ENCODE measurements at places on chromosomes 13 and 19.

GRCh38 chr19:51572908-51573307 lies 1.8 kb downstream of the ZNF175 start:
- no peak for DNase-seq

- no peak for DNase-seq
Measured at GRCh38 chr19:31610018-31610417, 260.8 kb upstream of the TSHZ3 start.

- DNase-seq, result no peak
Measured at GRCh38 chr19:29687244-29687896, 22.1 kb downstream of the PLEKHF1 start.

DNA sequence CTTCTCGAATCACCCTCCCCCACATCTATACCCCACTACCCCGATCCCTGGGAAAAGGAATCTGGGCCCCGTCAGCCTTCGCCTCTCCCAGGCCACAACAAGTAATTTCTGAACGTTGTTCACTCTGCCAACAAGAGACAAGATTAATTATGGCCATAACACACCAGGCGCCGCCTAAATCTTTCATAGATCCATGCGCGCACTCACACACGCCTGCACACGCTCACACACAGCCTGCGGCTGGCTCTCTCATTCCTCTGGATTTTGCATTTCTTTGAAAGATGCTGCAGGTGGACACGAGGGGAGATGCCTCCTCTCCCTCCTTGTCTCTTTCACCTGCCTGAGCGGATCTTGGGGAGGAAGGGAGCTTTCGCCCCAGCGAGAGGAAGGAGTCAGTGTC lies 17.1 kb downstream of the ZNRF4 start:
- DNase-seq, result no peak

DNA sequence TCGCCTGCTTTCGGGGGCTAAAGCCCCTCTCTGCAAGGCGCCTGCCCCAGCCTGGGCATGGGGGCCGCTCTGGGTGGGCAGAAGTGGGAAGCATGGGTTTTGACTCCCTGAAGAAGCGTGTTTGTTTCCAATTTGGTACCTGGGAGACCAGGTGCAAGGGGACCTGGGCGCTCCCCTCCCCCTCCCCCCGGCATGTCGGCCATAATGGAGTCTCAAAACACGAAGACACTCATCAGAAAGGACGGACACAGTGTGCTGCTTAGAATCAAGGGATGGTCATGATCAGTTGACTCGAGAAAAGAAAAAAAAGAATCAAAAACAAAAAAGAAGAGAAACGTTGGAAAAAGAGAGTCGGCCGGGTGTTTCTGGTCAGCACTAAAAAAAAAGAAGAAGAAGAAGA lies 76.8 kb downstream of the IER2 start:
- DNase-seq, result no peak

DNA sequence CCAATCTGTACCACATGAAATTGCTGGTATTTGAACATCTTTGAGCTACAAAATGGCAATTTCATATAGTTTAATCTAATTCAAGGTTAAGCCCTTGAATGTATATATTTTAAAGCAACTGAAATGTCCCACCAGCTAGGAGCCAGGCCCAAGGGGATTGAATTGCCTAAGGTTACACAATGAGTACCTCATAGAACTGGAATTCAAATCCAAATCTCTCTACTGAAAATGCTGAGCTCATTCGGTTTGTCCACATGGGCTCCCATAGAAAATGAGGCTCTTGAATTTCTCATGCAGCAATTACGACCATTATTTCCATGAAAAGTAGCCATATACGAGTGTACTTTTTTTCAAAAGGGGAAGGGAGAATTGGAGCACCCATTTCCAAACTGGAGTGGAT lies 31.5 kb upstream of the FNDC3A start:
- no peak for DNase-seq

DNA sequence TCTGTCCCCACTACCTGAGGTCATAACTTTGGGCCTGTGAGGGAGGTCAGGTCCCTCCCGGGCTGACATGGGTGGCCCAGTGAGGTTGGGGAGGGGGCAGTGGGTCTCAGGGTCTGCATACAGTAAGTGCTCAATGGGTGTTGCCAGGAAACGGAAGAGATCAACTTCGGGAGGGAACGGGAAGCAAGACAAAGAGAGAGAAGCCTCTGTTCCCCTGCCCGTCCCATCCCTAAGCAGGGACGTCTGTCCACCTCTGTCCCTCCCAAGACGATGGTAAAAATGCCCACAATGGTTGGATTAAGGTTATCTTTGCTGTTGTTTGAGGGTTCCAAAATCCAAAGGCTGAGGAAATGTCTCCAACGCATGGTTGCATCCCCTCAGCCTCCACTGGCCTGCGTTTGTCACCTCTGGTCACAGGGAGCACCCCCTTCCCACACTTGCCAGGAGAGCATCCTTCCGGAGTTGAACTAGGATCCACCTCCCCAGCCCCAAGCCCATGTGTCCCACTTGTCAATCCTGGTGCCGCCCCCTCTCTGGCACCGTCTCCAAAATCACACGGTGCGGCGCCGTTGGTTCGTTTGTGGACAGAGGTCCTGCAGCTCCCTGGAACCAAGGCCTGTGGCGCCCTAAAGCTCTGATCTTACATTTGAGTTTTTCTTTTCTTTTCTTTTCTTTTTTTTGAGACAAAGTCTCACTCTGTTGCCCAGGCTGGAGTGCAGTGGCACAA lies 774 bp upstream of the HOMER3 start:
- DNase-seq, result no peak
